ENCODE measurements at places on chromosomes 7 and 10. TPM values are rescaled to one million over a fixed set of nuclear protein-coding genes. Genes with fewer than 3 reads are reported as not detected.

Gene LGI1
- total RNA-seq, result 0.12 TPM

Gene BNIP3
- 66.3 TPM for total RNA-seq

Gene NPC1L1
- total RNA-seq, result not detected

Gene ARHGAP21
- 153 TPM for total RNA-seq

Gene TUBAL3
- total RNA-seq, result not detected

Gene PTF1A
- not detected for total RNA-seq

Gene PDE1C
- 0.56 TPM for total RNA-seq

Gene SPDYE17
- total RNA-seq, result not detected

Gene MYPN
- 0.26 TPM for total RNA-seq

Gene NKX2-3
- not detected for total RNA-seq

Gene OR2A1
- under 0.01 TPM for total RNA-seq

Gene GPR85
- total RNA-seq, result 2.1 TPM

Gene TRIL
- total RNA-seq, result 0.12 TPM

Gene CTAGE4
- 0.66 TPM for total RNA-seq

Gene MYL10
- not detected for total RNA-seq

Gene PRKRIP1
- total RNA-seq, result 14.6 TPM

Gene SKIDA1
- 0.66 TPM for total RNA-seq

Gene SUN1
- total RNA-seq, result 204 TPM

Gene TET1
- total RNA-seq, result 3.4 TPM

Gene LRMDA
- 4.6 TPM for total RNA-seq

Gene BBIP1
- total RNA-seq, result 31.7 TPM

Gene CELF2
- 16.6 TPM for total RNA-seq

Gene HSPA12A
- 5.9 TPM for total RNA-seq

Gene FEZF1
- total RNA-seq, result not detected

Gene CLCN1
- not detected for total RNA-seq

Gene MEIG1
- total RNA-seq, result 0.25 TPM

Gene CNPY1
- total RNA-seq, result not detected

Gene PPP1R17
- total RNA-seq, result not detected
